ENCODE measurements at places on chromosomes 13 and 19.
A peak's percentile ranks its signal among the peaks of the same experiment; 100 is the strongest.

GRCh38 chr19:35565016-35565856, 1.8 kb upstream of the ATP4A start:
- no peak for DNase-seq

GRCh38 chr19:54523403-54523802, 20.8 kb downstream of the LAIR2 start:
- peak; percentile 58 for DNase-seq

- no peak for DNase-seq
These were observed 184.1 kb downstream of the PCDH17 start for GRCh38 chr13:57815600-57815999.

- DNase-seq: no peak
These were observed 2.0 kb downstream of the LENG9 start for GRCh38 chr19:54461613-54462012.

- DNase-seq: no peak
These were observed 25.4 kb downstream of the PCDH9 start for GRCh38 chr13:67204764-67205163.

DNA sequence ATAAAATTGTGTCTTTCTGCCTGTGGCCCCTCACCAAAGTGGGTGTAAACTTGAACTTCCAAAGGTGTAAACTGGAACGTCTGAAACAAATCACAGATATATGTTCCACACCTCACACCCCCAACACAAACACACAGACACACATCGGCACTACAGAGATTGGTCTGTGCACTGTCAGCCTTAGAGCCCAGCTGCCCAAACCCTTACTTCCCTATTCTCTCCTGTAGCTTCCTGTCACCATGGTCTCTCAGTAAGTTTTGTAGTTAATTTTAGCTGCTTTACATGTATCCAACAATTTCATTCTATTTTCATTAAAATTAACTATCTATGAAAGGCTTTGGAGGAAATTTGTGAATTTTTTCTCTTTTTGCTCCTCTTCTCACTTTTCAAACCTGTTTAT, 5.4 kb downstream of the TM9SF2 start:
- no peak for DNase-seq

DNA sequence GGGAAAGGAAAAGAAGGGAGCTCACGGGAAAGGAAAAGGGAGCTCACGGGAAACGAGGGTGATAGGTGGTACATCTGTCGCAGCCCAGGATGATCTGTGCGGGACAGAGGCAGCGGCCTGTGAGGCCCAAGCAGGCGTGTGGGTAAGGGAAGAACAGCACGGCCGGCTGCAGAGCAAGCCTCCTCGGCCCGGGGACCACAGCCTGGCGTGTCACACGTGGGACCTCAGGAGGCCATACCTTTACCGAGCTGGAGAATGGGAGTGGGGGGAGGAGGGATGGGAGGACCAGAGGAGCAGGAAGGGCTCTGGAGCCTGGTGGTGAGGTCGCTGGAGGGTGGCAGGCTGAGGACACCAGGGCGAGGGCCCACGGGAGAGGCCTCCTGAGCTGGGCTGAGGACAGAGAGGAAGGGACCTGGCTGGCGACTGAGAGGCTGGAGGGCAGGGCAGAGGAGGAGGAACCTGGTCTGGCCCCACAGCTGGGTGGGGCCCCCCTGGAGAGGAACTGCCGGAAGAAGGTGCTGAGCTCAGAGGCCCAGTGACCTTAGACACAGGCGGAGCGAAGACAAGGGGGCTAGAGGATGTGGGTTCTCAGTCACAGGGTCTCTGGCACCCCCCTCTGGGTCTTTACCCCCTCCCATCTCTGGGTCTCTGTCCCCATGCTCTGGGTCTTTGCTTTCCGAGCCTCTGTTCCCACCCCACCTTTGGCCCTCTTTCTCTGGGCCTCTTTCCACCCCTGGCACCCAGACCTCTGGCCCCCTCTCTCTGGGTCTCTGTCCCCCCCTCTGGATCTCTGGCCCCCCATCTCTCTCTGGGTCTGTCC, 2.9 kb upstream of the FTL start:
- DNase-seq: peak; percentile 80

DNA sequence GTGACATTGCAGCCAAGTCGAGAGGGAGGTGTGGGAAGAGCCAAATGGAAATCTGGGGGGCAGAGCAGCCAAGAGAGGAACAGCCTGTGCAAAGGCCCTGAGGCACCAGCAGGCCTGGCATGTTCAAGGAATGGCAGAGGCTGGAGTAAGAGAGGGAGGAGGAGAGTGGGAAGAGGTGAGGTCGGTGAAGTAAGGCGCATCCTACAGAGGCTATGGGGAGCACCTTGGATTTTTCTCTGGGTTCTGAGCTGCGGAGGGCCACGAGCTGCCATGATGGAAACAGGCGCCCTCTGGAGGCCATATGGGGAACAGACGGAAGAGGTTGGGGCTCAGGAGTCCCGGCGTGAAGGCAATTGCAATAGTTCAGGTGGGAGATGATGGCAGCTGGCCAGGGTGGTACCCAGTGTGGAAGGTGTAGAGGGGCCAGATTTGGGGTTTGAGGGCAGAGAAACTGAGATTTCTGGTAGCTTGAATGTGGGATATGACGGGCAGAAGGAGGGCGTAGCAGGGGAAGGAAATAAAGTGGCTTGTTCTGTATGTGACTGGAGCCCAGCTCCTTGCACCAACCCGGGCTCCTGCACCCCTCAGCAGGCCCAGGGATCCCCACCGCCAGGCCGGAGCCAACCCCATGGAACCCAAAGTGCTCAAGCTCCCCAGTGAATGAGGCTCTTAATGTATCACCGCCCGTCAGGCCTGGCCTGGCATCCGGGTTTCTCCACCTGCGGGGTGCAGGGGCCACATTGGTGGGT, 20.5 kb upstream of the STRN4 start:
- peak; percentile 70 for DNase-seq

DNA sequence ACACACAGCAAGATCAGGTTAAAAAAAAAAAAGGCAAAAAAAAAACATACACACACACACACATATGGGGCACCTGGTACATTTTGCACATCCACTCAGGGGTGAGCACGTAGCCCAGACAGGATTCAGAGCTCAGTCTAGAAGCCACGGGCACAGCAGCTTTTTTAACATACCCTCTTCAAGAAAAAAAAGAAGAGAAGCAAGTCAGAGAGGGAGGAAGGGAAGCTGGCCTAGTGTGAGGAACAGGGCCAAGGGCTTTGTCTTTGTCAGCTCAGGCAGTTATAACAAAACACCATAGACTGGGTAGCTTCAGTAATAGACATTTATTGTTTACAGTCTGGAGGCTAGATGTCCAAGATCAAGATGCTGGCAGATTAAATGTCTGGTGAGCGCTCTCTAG, 2.3 kb upstream of the TPM4 start:
- no peak for DNase-seq

DNA sequence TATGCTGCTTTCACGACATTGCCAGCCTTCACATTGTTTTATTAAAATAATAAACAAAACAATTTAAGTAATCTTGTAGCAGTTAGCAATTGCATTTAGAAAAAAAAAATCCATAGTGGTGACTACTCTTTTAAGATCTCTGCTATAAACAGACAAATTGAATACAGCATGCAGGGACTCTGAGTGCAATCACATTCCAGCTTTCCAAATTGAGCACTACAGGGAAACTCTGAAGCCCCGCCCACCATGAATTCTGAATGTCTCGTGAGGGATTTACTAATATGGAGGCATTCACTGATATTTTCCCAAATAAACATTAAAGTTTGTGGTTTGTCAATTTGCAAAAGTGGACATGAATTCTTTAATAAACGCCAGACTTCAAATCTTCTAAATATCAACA, 698.8 kb downstream of the LIG4 start:
- DNase-seq: no peak

DNA sequence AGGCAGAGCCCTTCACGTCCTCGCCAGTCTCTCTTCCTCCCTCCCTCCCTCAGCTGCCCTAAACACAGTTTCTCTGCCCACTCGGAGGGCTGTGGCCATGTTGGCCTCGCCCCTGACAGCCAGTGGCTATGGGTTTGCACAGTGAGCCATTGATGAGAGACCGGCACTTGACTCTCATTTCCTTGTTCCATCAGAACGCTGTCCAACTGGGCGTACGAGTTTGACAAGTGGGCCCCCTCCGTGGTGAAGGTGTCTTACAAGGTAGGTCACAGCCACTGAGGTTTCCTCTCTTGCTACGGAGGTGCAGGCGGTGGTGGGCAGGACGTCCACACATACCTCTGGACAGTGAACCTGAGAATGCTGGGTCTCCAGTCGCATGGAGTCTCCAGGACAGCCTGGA, 57.9 kb downstream of the SMARCA4 start:
- DNase-seq: no peak

DNA sequence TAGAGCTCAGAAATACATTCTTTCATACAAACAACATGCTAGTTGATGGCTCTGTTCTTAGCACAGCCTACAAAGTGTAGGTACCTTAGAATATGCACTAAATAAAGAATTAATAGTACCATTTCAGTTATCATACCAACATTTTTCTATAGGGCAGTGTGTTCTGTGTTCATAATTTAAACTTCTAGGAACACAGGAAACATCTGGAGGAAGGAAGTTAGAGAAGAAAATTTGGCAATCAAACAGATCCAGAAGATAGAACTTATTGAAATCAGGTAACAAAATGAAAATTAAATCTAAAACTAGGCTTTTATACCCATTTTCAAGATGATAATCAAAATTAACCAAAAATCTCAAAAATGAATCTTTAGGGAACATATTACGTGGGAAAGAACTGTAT, 527.5 kb downstream of the DCT start:
- no peak for DNase-seq

DNA sequence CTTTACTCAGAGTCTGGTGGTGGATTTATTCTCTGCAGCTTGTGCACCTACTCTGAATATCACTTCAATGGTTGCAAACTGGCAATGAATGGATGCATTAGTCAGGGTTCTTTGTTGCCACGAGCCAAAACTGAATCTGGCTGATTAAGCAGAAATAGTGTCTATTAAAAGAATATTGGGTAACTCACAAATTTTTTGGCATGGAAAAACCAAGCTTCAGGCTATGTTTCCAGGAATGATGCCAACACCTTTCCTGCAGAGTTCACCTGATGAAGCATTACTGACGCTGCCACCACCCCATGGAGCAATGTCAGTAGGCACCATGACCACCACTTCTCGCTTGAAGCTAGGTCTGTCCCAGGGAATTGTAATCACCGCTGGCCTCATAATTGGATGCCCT, 597.8 kb upstream of the SLC10A2 start:
- DNase-seq: no peak

GRCh38 chr19:30172613-30173242, 199.5 kb upstream of the ZNF536 start:
- DNase-seq: no peak

GRCh38 chr19:5154799-5155426, 185.7 kb downstream of the PTPRS start:
- DNase-seq: no peak

- DNase-seq: no peak
These were observed 63.1 kb upstream of the F7 start for GRCh38 chr13:113042456-113042855.

DNA sequence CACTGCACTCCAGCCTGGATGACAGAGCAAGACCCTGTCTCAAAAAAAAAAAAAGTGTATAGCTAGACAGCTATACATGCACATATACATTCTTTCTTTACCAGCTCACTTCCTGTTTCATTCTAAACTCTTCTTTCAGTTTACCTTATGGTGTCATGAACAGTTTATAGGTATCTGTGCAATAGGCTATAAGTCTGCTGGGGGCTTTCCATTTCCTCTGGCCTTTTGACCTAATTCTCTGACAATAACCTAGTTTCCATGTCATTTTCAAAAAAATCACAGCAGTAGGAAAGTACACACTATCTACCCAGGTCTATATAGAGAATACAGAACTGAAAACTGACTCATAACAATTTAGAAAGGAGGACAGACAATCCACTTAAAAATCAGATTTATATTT, 24.4 kb upstream of the URAD start:
- DNase-seq: no peak

- no peak for DNase-seq
These were observed 133.5 kb downstream of the TRPC4 start for GRCh38 chr13:37736045-37736444.

GRCh38 chr13:41145136-41145908, 12.7 kb upstream of the KBTBD6 start:
- no peak for DNase-seq

DNA sequence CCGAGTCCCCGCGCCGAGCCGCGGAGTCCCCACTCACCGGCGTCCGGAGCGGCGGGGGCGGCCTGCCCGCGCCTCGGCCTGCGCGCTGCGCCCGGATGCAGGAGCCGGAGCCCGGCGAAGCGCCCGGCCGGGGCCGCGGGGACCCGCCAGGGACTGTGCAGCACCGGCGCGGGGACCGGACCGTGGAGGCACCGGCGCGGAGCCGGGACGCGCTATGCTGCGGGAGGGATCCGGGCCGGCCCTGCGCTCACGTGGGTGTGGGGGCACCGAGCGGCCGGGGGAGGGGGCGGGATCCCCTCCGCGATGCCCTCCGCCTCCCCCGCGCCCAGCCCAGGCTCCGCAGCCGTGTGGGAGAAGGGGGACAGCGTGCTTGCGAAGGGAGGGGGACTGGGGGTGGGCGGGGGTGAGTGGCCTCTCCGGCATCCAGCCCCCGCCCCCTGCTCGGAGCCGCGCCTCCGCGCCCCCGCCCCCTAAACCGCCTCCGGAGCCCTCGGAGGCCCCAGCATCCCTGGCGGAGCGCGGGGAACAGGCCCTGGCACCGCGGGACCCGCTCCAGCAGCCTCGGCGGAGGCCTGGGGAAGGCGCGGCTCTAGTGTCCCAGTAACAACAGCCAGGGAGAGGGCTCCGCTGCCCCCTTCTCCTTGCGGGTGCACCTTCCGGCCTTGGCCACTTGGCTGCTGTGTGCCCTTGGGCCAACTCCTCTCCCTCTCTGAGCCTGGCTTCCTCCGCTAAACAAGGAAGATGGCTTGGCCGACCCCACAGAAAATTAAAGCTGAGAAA, at the start of gene SLC1A6:
Gene SLC1A6 (minus strand): TSS at position 389 of the 780 bp plus-strand sequence. CDS start 6,954 bp downstream, outside the sequence.
- peak; percentile 5 for DNase-seq
